Keratinocyte (primary cell): ENCODE measurements at places on chromosomes 3 and 15.
A peak's percentile ranks its signal among the peaks of the same experiment; 100 is the strongest.

DNA sequence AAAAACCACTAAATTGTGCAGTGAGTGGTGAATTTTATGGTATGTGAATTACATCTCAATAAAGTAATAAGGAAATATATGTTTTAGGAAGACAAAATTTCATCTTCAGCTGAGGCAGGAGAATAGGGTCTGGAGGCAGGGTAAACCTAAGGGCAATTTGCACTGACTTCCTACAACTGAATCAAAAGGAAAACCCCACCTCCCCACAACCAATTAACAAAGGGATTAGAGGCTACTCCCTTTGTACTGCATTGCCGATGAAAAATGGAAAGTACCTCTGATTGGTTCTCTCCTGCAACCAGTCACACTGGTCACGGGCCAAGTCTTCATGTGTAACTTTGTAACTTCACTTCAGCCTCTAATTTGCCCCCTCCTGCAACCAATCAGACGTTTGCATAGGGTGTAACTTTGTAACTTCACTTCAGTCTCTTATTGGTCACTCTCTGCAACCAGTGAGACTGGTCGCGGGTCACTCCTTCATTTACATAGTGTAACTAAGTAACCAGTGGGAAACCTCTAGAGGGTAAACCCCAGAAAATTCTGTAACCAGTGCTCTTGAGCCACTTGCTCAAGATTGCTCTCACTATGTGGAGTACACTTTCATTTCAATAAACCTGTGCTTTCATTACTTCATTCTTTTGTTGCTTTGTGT lies 244.5 kb downstream of the CNTN4 start:
- no peak overlapping the region for H3K27ac ChIP-seq

DNA sequence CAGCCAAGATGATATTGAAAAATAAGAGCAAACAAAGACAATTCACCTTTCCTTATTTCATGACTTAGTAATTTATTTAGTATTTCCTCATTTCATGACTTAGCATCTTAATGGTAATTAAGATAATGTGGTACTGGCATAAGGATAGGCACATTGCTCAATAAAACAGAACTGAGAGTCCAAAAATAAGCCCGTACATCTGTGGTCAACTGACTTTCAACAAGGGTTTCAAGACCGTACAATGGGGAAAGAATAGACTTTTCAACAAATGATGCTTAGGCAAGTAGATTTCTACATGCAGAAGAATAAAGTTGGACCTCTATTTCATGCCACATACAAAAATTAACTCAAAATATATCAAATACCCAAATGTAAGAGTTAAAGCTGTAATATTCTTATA lies 603 bp upstream of the PYDC2 start:
- no peak overlapping the region for H3K4me3 ChIP-seq
- no peaks in the 10 kb centered on the region for H3K4me1 ChIP-seq
- no peak overlapping the region for H3K27ac ChIP-seq
- no peaks in the 10 kb centered on the region for H3K36me3 ChIP-seq
- no peaks in the 10 kb centered on the region for H3K27me3 ChIP-seq

DNA sequence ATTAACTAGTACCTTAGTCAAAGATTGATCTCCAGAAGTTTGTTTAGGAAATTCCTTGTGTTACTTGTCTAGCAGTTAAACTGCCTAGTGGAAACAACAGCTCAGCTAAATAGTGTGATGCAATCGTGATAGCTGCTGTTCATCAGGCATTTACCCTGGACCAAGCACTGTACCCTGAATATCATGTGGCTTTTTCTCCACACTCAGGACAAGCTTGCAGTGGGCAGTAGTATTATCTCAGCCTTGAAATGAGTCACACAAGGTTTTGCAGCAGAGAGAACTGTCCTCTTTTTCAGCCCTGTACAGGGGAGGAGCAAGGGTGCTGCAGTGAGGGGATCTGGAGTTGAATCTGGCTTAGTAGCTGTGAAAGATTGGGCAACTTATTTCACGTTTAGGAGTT lies 208.4 kb downstream of the TP63 start:
- peaks cover 35% of the 10 kb centered on the region for H3K36me3 ChIP-seq
- DNase-seq = peak; percentile 79
- H3K4me1 ChIP-seq = peaks cover 94% of the 10 kb centered on the region
- H3K27ac ChIP-seq = peak overlapping the region; percentile 98
- no peak overlapping the region for H3K4me3 ChIP-seq

DNA sequence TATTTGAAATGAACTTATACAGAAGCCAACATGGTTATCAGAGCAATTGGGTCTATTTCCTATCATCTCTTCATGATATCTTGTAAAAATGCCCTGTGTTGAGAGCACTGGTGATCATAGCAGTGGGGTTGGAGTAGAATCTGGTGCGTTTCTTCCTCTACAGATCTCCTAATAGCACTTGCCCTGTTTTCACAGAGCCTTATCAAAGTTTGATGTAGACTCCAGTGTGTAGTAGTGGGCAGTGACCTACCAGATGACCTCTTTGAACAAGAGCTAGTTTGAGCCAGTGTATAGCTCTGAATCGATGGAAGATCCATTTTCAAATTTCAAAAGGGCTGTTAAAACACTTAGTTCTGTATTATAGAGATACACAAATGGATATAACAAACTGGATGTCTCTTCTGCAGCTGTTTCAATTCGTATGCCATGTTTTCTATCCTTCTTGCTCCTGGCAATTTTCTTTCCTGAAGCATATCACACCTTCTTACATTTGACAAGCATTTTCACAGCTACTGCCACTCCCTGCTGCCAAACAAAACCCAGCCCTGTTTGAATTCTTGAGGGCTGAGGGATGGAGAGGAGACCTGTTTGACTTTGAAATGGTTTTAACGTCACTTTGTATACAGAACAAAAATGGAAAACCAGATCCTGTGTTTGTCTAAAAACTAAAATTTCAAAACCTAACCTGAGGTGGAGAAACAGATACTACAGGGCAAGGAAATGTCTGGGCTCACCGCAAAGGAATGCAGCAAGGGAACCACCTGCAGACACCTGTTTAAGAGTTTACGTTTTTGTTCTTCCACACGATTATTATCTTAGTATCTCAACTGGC lies 354.5 kb upstream of the TPRG1 start:
- H3K4me1 ChIP-seq = peaks cover 12% of the 10 kb centered on the region
- no peak overlapping the region for H3K27ac ChIP-seq
- H3K36me3 ChIP-seq = no peaks in the 10 kb centered on the region
- no peaks in the 10 kb centered on the region for H3K27me3 ChIP-seq
- no peak overlapping the region for H3K4me3 ChIP-seq

DNA sequence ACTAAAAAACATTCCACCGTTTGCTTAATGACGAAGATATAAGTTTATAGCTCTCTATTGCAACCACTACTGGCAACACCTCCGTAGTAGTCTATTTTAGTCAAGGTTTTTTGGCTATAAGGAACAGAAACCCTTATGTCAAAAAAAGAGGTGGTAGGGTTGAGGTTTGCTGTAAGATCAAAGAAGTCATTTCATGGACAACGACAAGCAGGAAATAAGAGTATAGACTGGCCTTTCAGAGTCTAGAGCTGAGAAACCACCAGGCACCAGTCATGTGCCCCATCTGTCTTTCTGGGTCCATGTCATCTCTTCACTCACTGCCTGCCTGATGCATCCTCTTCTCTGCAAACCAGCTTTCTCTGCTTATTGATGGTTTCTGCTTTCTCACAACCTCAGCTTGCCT lies 42.7 kb downstream of the THBS1 start:
- peaks cover 27% of the 10 kb centered on the region for H3K4me1 ChIP-seq
- H3K36me3 ChIP-seq = no peaks in the 10 kb centered on the region
- H3K4me3 ChIP-seq = no peak overlapping the region
- H3K27ac ChIP-seq = no peak overlapping the region
- DNase-seq = no peak

GRCh38 chr3:29176501-29176900 lies 104.4 kb upstream of the RBMS3 start:
- no peak overlapping the region for H3K27ac ChIP-seq
- H3K27me3 ChIP-seq = no peaks in the 10 kb centered on the region
- no peaks in the 10 kb centered on the region for H3K4me1 ChIP-seq
- no peak for DNase-seq
- H3K36me3 ChIP-seq = no peaks in the 10 kb centered on the region

DNA sequence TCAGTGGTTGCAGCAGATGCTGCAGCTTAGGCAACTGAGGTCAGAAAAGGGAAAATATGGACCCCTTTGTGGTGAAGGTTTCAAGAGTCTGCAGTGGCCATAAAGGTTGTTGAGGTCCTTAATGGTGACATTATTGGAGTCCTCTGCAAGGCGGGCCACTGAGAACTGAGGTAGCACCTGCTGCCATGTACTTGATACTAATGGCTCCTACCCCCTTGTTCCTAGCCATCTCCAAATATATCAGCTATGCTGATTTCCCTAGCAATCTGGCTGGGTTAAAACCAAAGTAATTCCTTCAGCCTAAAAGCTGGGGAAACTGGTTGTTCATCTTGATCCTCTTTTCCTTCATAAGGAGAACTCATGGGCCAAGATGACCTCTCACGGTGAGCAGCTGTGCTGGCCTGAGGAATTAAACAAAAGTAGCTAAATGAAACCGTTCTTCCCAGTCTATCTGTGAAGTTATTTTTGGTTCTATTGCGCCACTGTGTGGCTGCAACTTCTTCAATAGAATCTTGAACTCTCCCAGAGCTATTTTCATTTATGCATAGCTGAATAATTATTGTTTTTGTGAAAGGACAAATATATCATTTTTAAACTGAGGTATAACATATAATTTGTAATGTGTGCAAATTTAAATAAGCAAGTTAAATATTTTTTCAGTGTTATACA lies 76.1 kb upstream of the PLSCR4 start:
- no peaks in the 10 kb centered on the region for H3K4me1 ChIP-seq
- no peaks in the 10 kb centered on the region for H3K27me3 ChIP-seq
- H3K36me3 ChIP-seq = no peaks in the 10 kb centered on the region
- DNase-seq = no peak
- H3K27ac ChIP-seq = no peak overlapping the region

DNA sequence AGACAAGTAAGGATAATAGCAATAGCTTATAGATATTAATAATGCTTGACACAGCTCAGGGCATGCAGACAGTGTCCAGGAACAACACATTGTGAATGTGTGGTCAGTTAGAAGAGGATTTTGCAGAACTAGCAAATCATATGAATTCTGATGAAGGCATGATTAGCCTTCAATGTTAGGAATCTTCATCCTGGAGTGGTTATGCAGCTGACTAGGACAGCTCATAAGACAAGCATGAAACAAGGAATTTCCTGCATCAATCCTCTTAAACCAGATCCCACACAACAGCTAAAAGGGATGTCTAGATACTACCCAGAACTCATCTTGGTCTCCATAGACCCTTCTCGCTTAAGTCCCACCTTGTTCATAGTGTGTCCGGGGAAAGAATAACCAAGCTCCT lies 499.0 kb upstream of the ATP11B start:
- peaks cover 3% of the 10 kb centered on the region for H3K4me1 ChIP-seq
- no peaks in the 10 kb centered on the region for H3K36me3 ChIP-seq
- H3K4me3 ChIP-seq = no peak overlapping the region
- H3K27me3 ChIP-seq = no peaks in the 10 kb centered on the region
- no peak overlapping the region for H3K27ac ChIP-seq
